ENCODE measurements at places on chromosomes 11 and 22.

DNA sequence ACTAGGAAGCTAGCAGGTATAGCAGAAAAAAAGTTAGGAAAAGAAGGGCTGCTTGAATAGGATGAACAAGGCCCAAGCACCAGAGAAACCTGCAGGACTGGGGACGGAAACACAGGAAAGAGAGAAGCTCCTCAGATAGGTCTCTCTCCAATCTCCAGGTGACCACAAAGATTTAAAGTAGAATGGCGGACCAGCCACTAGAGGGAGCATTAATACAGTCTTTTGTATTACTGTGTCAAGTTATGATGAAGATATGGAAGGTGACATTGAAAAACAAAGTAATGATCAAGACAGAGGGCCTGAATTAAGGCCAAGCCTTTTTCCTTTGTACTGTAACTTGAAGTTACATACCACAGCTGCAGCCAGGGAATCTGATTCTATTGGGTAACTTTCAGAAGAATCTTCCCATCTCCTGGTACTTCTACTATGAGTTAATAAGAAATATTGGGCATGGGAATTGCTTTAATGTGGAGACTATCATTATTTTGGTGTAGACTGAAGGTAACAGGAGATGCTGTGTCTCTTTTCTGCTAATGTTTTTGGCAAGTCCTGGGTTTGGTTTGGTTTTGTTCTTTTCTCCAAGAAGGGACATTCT is 33.8 kb downstream of the OR2AG2 start:
- DNase-seq = peak; percentile 53

GRCh38 chr11:35711173-35711910 is 48.8 kb downstream of the TRIM44 start:
- DNase-seq = no peak

DNA sequence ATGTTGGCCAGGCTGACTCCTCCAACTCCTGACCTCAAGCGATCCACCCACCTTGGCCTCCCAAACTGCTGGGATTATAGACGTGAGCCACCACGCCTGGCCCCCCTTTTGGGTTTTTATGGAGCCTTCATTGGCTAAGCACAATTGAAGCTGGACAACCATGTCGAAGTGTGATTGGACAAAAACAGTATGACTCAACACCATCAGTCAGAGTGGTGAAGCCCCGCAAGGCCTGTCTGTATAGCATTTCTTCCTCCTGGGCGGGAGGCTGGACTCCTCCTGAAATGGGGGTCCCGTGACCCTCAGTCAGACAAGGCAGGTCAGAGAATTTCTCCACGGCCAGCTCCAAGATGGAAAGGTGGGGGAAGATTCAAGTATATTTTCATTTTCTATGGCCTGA is 3.1 kb upstream of the PARVB start:
- no peak for DNase-seq

- DNase-seq = no peak
Observed at GRCh38 chr11:36205536-36205935, 83.7 kb downstream of the COMMD9 start.

DNA sequence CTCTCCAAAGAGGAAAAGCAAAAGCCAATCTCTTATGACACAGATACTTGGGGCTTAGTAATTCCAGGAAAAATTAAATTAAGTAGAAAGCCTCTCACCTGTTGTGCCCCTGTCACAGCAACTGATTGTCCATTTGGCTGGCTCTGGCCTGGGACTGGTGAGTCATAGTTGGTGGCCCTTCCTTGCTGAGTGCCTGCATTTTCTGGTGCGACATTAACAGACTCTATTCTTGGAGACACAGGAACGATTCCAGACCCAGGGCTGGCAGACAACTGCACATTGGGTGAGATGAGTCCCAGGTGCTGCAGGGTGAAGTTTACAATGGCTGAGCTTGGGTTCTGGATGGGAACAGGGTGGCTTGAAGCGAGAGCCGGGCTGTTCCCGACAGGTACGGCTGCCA is 15.6 kb downstream of the E2F8 start:
- no peak for DNase-seq

GRCh38 chr22:29727131-29727523 is 7.3 kb downstream of the CABP7 start:
- no peak for DNase-seq

- no peak for DNase-seq
Observed at GRCh38 chr11:120867531-120867930, 156.4 kb upstream of the TBCEL start.

DNA sequence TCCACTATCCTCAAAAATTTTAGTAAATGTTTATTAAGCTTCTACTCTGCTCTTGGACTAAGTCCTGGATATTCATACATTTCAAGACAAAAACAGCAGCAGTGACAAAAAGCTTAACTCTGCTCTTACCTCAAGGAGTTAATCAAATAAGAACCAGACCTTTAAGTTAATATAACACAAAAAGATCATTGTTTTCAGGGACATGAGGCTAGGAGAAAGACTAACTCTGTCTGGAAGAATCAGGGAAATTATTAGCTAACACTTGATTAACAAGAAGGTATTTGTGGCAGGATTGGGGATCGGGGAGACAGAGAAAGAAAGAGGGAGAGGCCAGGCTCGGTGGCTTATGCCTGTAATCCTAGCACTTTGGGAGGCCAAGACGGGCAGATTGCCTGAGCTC is 74.4 kb downstream of the PPP2R1B start:
- DNase-seq = no peak

GRCh38 chr11:1674173-1675131 is 22.5 kb upstream of the KRTAP5-6 start:
- no peak for DNase-seq

DNA sequence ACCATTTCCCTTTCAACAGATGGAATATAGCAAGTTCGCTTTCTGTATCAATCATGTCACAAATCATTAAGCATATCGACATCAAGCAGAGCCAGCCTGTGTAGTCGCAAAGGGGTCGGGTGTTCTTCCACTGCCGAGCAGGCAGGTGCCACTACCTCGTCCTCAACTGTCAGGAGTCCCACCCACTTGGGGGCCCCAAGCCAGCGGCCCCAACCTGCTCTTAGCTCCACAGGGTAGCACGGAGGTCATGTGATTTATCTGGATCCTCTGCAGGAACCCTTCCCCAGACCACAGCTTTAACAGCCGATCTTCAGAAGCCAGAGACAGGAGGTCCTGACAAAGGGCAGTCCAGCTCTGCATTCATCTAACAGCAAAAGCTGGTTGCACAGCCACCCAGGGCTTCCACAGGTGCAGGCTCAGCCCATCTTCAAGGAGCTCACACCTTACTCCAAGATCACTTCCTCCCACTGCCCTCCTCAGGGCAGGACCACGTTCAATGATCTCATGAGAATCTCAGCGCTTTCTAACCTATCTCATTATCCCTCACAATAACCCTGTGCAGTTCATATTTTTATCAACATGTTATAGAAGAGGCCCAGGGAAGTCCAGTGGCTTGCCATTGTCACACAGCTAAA is 110.2 kb downstream of the TRIM29 start:
- no peak for DNase-seq

DNA sequence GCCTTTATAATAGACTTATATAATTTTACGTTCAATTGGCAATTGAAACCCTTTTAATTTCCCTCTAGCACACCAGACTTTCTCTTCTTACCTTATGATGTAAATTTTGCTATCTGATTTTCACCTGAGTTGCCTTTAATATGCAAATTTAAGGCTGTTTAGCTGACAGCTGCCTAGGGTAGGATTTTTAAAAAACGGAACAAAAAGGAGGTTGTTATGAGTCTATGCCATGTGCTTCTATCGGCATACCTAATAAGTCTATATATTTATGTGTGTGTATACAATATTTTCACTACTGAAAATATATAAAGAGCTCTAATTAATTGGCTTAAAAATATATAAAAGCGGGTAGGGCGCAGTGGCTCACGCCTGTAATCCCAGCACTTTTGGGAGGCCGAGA is 11.8 kb upstream of the SELENOH start:
- DNase-seq = no peak

GRCh38 chr22:48885919-48886305 is 941.8 kb downstream of the BRD1 start:
- no peak for DNase-seq

GRCh38 chr22:28366856-28367255 is 312.8 kb downstream of the TTC28 start:
- DNase-seq = no peak

GRCh38 chr11:73667891-73668290 is 21.5 kb downstream of the PLEKHB1 start:
- no peak for DNase-seq

GRCh38 chr11:17730137-17730536 is 4.4 kb upstream of the KCNC1 start:
- no peak for DNase-seq

- no peak for DNase-seq
Observed at GRCh38 chr11:113397212-113397611, 9.6 kb downstream of the ANKK1 start.

GRCh38 chr22:44782363-44782963 is 30.1 kb downstream of the ARHGAP8 start:
- no peak for DNase-seq

DNA sequence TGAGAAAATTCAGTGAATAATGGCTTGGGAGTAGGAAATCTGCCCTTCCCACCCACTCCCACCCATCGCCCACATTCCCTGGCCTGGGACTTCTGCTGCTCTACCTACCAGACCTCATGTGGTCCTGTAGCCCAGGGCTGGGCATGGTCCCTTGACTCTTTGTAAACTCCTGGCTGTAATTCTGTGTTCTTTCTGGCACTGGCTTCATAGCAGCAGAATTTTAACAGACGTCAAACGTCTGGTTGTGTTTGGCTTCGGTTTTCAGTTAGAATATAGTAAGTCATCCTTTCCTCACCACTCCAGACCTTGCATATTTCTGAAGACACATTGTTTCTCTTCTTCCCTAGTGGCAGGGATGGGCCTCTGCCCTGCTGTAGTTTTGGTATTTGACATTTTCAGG is 210.6 kb downstream of the CSNK2A3 start:
- DNase-seq = no peak
